ENCODE measurements at places on chromosomes 5 and 9.
A peak's percentile ranks its signal among the peaks of the same experiment; 100 is the strongest.

GRCh38 chr9:114172981-114173833 lies 17.9 kb downstream of the COL27A1 start:
- no peak overlapping the region for H3K27ac ChIP-seq
- no peaks in the 10 kb centered on the region for H3K27me3 ChIP-seq

DNA sequence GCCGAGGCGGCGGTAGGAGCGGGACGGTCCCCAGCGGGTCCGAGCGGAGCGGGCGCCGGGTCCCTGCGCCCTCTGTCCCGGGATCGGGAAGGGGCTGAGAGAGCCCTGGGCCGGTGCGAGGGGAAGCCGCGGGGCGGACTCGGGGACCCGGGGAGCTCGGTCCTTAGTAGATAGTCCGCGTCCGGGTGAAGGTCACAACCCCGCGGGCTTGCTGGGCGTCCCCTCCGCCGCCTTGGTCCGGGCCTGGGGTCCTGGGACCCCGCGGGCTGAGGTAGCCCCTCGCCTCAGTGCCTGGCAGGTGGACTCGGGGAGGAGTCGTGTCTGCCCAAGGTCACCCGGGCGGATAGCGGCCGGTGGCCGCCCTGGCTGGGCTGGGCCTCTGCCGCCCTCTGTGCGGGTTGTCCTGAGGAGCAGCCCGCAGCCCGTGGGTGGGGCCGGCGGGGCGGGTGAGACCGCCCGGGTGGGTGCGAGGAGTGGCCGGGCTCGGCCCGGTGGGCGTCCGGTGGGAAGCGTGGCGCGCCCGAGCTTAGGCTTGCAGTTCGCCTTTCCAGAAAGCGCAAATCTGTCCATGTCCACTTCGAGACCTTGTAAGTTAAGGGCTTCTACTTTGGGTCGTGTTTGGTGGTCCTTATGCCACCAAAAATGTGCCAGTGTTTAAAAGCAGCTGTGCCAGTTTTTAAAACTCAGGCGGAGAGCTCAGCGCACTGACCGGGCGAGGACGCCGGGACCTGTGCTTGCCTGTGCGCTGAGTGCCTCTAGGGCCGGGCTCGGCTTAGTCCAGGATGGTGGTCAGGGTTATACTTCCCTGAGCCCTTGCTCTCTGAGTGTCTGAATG lies 554 bp downstream of the SDHA start:
- H3K36me3 ChIP-seq: peaks cover 2% of the 10 kb centered on the region
- DNase-seq: peak; percentile 23
- H3K4me3 ChIP-seq: peak overlapping the region; percentile 97
- no peaks in the 10 kb centered on the region for H3K27me3 ChIP-seq
- H3K4me1 ChIP-seq: peaks cover 39% of the 10 kb centered on the region
- peak overlapping the region; percentile 87 for H3K27ac ChIP-seq

GRCh38 chr9:35763803-35764202 lies 9.7 kb upstream of the MSMP start:
- H3K27ac ChIP-seq: no peak overlapping the region
- no peak overlapping the region for H3K4me3 ChIP-seq
- DNase-seq: no peak
- peaks cover 16% of the 10 kb centered on the region for H3K4me1 ChIP-seq
- H3K27me3 ChIP-seq: no peaks in the 10 kb centered on the region

GRCh38 chr5:152514827-152515397 lies 109.8 kb upstream of the NMUR2 start:
- H3K27ac ChIP-seq: no peak overlapping the region
- H3K4me1 ChIP-seq: peaks cover 9% of the 10 kb centered on the region
- H3K27me3 ChIP-seq: peaks cover 21% of the 10 kb centered on the region
- no peaks in the 10 kb centered on the region for H3K36me3 ChIP-seq
- no peak overlapping the region for H3K4me3 ChIP-seq

GRCh38 chr5:65721720-65722574 lies at the start of the genes NLN and SGTB:
TSS of gene NLN (plus strand) at chr5:65722205. CDS start at chr5:65722374, 169 bp downstream.
TSS of gene SGTB (minus strand) at chr5:65722109. CDS start at chr5:65720807, 1,302 bp downstream.
- no peaks in the 10 kb centered on the region for H3K36me3 ChIP-seq
- no peaks in the 10 kb centered on the region for H3K27me3 ChIP-seq
- peak; percentile 89 for DNase-seq
- H3K27ac ChIP-seq: peak within 1 kb of the TSS; percentile 98
- peaks cover 24% of the 10 kb centered on the region for H3K4me1 ChIP-seq
- H3K4me3 ChIP-seq: peak within 1 kb of the TSS; percentile 94

DNA sequence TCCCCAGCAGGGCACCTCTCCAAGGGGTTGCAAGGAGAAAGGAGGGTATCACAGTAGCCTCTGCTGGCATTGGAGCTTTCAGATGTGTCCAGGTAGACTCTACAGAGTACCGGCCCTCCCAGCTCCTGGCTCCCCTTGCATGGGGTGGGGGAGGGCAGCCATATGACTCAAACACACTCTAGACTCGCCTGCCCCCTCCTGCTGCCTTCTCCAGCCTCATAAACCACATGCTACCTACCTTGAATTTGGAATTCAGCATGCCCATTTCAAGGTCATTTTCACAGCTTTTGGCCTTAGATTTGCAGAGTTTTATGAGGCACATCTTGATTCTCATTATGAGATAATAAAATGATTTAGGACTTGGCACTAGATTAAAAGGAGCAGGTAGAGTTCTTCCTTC lies 32.8 kb upstream of the SMIM32 start:
- H3K4me3 ChIP-seq: no peak overlapping the region
- H3K4me1 ChIP-seq: peaks cover 18% of the 10 kb centered on the region
- peaks cover 50% of the 10 kb centered on the region for H3K27me3 ChIP-seq

- no peaks in the 10 kb centered on the region for H3K4me1 ChIP-seq
- H3K27me3 ChIP-seq: no peaks in the 10 kb centered on the region
- no peak overlapping the region for H3K4me3 ChIP-seq
- DNase-seq: no peak
Measured at GRCh38 chr9:90903766-90904424, 102.3 kb downstream of the SYK start.

DNA sequence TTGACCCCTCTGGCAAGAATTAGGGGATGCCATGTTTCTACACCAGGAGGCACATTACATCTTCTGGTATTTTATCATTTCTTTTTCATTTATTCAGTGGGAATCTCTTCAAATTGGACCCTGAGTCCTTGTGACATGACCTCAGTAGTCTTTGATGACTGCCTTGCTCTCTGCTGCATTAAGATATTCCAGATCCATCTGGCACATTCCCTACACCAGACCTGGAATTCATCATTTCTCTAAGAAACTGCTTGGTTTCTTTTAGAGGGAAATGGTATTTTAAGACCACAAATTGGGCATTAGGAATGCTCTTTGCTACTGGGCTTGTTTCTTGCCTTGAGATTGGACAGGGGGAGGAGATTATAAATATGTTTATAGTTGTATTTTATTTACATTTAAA lies 61.0 kb downstream of the GALNT10 start:
- no peak for DNase-seq
- H3K27ac ChIP-seq: no peak overlapping the region
- H3K27me3 ChIP-seq: no peaks in the 10 kb centered on the region
- peaks cover 47% of the 10 kb centered on the region for H3K4me1 ChIP-seq

GRCh38 chr5:141513627-141514329 lies 24.9 kb downstream of the PCDHGC5 start:
- H3K4me3 ChIP-seq: peak overlapping the region; percentile 87
- H3K4me1 ChIP-seq: peaks cover 87% of the 10 kb centered on the region
- H3K36me3 ChIP-seq: peaks cover 32% of the 10 kb centered on the region
- peak overlapping the region; percentile 91 for H3K27ac ChIP-seq
- H3K27me3 ChIP-seq: no peaks in the 10 kb centered on the region
- DNase-seq: peak; percentile 70

GRCh38 chr9:9170439-9171134 lies 1371.0 kb upstream of the DMAC1 start:
- no peak for DNase-seq
- H3K27me3 ChIP-seq: no peaks in the 10 kb centered on the region
- H3K4me1 ChIP-seq: no peaks in the 10 kb centered on the region
- H3K4me3 ChIP-seq: no peak overlapping the region
- no peak overlapping the region for H3K27ac ChIP-seq

DNA sequence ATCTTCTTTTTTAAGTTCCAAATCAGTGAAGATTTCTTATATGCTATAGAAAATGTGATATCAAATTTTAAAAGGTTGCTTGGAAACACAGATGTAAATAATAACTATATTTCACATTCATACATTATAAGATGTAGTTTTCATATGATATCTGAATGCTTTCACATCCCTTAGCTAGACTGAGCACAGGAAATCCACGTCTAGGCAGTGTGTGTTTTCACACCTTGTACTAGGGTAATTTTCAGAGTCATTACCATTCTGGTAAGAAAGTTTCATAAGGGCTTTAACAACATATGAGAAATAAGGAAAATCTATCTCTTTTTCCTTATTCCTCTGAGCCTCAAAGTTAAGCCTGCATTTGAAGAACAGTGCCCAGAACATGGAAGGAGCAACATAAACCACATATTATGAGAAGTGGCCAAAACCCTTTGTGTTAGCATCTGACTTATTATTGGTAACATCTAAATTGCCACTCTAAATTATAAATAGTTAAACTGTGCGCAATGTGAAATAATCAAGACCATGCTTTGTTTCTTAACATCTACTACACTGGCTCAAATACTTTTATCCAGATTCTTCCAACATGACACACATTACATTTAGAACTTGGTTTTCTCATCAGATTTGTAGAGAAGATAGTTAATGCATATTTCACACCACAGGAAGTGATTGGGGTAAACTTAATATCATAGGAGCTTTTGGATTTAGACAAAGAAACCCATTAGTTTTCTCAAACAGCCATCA lies 113.3 kb downstream of the PPP2R2B start:
- no peaks in the 10 kb centered on the region for H3K36me3 ChIP-seq
- no peaks in the 10 kb centered on the region for H3K27me3 ChIP-seq
- no peak for DNase-seq
- no peak overlapping the region for H3K4me3 ChIP-seq
- H3K4me1 ChIP-seq: peaks cover 9% of the 10 kb centered on the region

DNA sequence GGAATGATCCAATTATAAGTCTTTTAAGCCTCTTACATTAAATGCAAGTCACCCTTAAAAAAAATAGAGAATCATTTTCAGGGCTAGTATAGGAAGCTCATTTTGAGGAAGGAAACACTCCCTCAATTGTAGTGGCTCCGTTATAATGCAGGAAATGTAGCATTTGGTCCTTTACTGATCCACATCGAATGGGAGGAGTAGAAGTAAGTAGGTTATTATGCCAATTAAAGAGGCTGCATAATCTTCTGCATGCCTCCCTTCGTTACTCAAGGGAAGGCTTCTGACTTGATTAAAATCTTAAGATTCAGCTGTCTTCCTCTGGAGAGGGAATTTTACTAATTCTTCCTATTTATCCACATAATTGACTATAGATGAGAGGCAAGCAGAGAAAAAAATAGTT lies 579.2 kb upstream of the COX7C start:
- H3K27me3 ChIP-seq: no peaks in the 10 kb centered on the region
- DNase-seq: no peak
- H3K36me3 ChIP-seq: no peaks in the 10 kb centered on the region
- H3K4me3 ChIP-seq: no peak overlapping the region
- no peak overlapping the region for H3K27ac ChIP-seq

GRCh38 chr5:177980743-177981151 lies 15.3 kb downstream of the PROP1 start:
- DNase-seq: no peak
- H3K36me3 ChIP-seq: no peaks in the 10 kb centered on the region
- H3K4me1 ChIP-seq: no peaks in the 10 kb centered on the region
- no peak overlapping the region for H3K4me3 ChIP-seq

GRCh38 chr5:88875341-88876234 lies 7.4 kb downstream of the MEF2C start:
- H3K27ac ChIP-seq: no peak overlapping the region
- no peaks in the 10 kb centered on the region for H3K27me3 ChIP-seq
- no peak for DNase-seq

- H3K36me3 ChIP-seq: no peaks in the 10 kb centered on the region
- H3K4me1 ChIP-seq: no peaks in the 10 kb centered on the region
- H3K4me3 ChIP-seq: no peak overlapping the region
- no peaks in the 10 kb centered on the region for H3K27me3 ChIP-seq
- no peak overlapping the region for H3K27ac ChIP-seq
- DNase-seq: no peak
Measured at GRCh38 chr5:64269164-64269563, 103.5 kb downstream of the RNF180 start.

- H3K27ac ChIP-seq: no peak overlapping the region
- H3K27me3 ChIP-seq: peaks cover 26% of the 10 kb centered on the region
- H3K4me1 ChIP-seq: peaks cover 24% of the 10 kb centered on the region
- H3K36me3 ChIP-seq: no peaks in the 10 kb centered on the region
Measured at GRCh38 chr9:122158202-122158601, 1.4 kb downstream of the NDUFA8 start.

- peaks cover 23% of the 10 kb centered on the region for H3K27me3 ChIP-seq
- no peak overlapping the region for H3K27ac ChIP-seq
- no peak for DNase-seq
- no peaks in the 10 kb centered on the region for H3K4me1 ChIP-seq
- no peak overlapping the region for H3K4me3 ChIP-seq
Measured at GRCh38 chr9:89634995-89635742, 30.4 kb downstream of the GADD45G start.

- H3K4me3 ChIP-seq: no peak overlapping the region
- H3K27me3 ChIP-seq: no peaks in the 10 kb centered on the region
- no peak for DNase-seq
- H3K4me1 ChIP-seq: no peaks in the 10 kb centered on the region
- no peaks in the 10 kb centered on the region for H3K36me3 ChIP-seq
Measured at GRCh38 chr5:104096451-104096850, 533.9 kb upstream of the NUDT12 start.

GRCh38 chr9:101126556-101126955 lies 98.0 kb downstream of the PLPPR1 start:
- no peak overlapping the region for H3K27ac ChIP-seq
- no peaks in the 10 kb centered on the region for H3K27me3 ChIP-seq
- no peaks in the 10 kb centered on the region for H3K4me1 ChIP-seq
- peaks cover 20% of the 10 kb centered on the region for H3K36me3 ChIP-seq
- no peak overlapping the region for H3K4me3 ChIP-seq
- DNase-seq: no peak

DNA sequence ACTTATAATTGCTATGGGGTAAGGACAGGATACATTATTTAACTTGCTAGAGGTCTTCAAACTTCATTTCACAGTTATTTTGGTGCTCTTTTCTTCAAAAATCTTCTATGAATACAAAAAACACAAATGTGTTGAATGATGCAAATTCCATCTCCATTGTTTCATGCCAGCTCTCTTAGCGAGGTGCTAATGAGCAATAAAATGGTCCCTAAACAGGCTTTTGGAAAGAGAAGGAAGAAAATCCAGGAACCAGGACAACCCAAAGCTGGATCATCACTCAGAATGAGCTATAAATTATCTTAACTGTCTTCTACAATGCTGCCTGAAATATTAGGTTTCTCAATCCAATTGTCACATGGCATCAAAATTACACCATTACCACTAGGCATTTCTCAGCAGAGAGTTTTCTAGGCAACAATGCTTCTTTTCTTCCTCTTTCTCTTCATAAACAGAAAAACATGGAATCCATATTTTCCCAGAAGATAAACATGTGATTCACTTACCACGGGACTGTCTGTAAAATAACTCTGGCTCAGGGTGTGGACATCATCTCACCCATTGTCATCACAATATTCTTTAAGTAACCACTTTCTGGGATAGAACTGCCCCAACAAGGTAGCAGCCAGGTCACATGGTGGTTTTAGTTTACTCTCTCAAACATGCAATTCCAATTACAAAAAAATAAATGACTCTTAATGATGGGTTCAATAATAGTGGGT lies 249.4 kb downstream of the NPR3 start:
- no peak overlapping the region for H3K27ac ChIP-seq
- DNase-seq: no peak
- no peaks in the 10 kb centered on the region for H3K36me3 ChIP-seq
- H3K4me3 ChIP-seq: no peak overlapping the region
- no peaks in the 10 kb centered on the region for H3K27me3 ChIP-seq
